ENCODE measurements at places on chromosomes 2 and 18.

- DNase-seq = no peak
These were observed 82.8 kb downstream of the GLI2 start for GRCh38 chr2:120818441-120818920.

GRCh38 chr2:54909001-54909400 is 141.2 kb downstream of the RTN4 start:
- no peak for DNase-seq

DNA sequence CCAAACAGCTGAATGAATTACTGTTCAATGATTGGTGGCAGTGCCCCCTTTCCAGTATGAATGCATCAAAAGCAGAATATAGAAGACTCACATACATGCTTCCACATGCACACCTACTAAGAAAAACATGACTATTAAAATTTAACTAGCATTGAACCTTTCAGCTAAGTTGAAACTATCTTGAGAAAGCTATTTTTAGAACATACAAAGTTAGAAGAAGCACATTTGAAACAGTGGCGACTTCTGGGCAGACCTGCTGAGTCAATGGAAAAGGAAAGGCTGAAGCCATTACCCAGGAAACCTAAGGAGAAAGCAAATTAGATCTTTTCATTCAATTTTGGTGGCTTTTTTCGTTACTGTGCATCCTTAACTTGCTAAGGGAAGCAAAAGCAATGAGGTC is 55.9 kb downstream of the PLA2R1 start:
- no peak for DNase-seq

DNA sequence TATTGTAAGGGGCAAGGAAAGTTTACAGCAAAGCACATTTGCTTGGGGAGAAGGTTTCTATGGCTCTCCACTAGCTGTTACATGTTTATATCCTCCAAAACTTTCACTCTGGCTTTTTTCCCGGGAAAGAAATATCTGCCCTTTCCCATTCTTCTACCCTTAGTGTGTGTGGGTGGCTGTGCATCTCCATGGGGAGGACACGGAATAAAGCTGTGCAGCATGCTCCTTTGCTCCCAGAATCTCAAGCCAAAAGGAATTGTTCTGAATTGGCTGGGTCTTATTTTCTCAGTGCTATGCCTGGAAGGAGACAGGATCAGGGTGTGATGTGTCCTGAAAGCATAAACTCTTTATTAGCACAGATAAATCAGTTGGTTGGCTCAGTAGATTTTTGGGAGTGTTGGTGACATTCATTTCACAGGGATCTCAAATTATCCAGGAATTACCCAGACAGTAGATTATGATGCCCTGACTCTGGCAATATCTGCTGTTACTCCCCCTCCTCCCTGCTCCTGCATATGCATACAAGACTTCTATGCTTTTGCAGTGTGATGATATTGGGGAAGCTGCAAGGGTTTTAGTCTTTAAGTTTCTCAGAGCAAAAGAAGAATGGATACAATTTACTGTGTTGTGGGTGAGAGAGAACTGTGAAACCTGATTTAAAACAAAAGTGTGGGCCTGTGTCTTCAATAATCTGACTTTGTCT is 63.1 kb downstream of the PARD3B start:
- no peak for DNase-seq

DNA sequence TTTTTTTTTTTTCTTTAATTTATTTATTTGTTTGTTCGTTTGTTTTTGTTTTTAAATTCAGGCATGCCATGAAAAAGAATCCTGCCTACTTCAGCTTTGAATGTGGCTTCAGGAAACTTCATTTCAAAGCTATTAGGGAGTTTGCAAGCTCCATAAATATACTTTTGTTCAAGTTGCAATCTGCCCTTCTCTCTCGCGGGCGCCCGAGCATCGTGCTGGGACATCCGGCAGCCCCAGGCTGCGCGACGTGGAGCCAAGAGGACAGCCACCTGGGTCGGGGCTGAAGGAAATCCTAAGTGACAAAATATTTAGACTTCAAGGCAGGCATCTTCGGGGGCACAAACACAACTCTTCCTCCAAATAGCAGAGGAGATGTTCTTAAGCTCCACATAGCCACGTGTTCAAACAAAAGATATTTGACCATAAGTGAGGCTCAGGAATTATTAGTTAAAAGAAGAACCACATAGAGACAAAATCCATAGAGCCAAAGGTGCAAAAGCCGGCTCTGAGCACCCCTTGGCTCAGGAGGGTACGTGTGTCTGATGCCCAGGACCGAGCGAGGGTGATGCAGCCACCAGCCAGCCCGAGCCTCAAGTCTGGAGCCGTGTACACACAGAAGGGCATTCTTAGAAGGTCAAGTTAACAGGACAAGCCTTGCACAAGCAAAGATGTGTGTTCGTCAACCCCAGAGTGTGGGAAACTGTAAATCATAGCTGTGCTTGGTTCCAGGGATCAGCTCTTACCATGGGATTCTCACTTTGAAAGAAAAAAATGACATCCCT is 256.5 kb upstream of the SALL3 start:
- no peak for DNase-seq

DNA sequence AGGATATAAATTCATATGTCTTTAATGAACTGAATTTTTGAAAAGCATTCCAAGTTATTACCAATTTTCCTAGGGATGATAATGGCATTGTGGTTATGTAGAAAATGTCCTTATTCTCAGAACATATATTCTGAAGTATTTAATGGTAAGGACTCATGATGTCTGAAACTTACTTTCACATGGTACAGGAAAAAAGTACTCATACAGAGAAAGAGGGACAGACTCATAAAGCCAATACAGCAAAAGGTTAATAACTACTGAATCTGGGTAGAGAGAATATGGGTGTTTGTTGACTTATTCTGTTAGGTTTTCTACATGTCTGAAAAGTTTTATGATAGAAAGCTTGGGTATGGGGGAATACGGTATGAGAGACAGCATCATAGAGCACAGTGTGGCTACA is 84.3 kb upstream of the SERTAD2 start:
- DNase-seq = no peak

GRCh38 chr2:203498161-203498560 is 36.9 kb downstream of the RAPH1 start:
- DNase-seq = no peak

DNA sequence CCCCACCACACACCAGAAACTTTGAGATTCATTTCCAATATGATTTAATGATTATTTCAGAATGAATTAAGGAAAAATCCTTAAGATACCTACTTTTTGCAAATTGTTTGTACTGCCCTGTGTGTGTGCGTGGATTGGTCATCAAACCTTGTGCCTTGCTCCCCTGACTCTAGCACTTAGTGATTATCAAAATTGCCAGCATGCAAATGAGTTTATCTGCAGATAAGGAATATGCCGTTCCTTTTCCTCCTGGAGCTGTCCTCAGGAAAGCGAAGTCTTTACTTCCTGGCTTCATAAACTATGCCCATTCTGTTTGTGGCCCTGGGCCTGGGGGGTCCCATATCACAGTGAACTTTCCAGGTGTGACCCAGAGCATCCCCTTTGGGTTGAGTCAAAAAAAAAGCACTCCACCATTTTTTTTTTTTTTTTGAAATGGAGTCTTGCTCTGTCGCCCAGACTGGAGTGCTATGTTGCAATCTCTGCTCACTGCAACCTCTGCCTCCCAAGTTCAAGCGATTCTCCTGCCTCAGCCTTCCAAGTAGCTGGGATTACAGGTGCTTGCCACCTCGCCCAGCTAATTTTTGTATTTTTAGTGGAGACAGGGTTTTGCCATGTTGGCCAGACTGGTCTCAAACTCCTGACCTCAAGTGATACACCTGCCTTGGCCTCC is 11.4 kb downstream of the CHMP1B start:
- no peak for DNase-seq

- no peak for DNase-seq
These were observed 40.3 kb downstream of the KCNS3 start for GRCh38 chr2:17918789-17919188.

- no peak for DNase-seq
These were observed 144.1 kb downstream of the SMAD7 start for GRCh38 chr18:48806551-48807261.

GRCh38 chr2:55511508-55512124 is 7.9 kb upstream of the CFAP36 start:
- DNase-seq = no peak

DNA sequence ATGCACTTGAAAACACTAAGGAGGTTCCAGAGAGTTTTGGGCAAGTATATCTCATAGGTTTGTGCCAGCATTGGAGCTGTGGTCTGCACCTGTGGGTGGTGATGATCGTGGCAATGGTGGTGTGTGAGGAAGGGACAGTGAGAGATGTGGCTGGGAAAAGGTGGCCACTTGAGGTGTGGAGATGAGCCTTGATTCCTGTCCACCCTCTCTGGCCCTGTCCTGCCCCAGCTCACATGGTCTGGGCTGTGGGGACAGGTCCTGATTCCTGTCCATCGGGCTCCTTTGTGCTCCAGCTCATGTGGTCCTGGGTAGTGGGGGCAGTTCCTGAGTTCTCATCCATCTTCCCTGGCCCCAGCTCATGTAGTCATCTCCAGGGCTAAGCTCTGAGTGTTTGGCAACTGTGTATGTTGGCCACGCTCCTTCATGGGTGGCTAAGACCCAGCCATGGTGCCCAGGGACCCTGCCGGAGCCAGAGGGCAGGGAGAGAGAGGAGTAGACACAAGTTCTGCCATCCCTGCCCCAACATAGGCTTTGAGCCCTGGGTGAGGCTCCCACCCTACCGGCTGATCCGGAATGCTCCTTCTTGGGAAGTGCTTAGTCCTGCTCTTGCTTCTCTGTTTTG is 294.4 kb upstream of the HDAC4 start:
- DNase-seq = no peak

DNA sequence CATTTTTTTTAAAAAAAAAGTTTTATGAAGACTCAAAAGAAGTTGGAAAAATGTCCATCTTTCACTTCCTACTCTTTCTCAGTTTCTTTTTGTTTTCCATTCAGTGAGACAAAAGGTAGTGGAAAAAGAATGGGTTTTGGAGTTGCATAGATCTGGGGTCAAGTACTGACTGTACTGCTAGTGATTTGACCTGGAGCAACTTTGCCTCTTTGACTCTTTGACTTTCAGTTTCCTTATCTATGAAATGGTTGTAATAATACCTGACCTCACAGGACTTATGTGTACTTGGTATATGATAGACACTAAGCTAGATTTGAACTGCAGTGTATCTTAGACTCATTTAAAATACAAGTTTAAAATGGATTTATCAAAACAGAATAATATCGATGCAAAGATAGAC is 3.5 kb upstream of the KCNE4 start:
- no peak for DNase-seq

DNA sequence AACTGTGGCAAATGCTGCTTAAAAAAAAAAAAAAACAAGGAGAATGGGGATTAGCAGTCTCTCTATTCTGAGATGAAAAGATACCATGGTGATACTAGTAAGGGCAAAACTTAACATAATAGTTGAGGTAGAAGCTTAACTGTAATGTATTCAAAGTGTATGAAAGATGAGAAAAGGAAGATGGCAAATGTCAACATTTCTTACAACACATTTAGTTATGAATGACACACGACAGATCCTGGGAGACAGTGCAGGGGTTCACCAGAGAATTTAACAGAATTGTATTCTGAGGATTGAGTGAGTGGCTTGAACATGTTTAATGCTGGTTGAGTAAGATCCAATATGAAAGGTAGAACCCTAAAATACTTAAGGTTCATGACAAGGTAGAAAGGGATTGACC is 52.7 kb downstream of the CUL3 start:
- DNase-seq = no peak

DNA sequence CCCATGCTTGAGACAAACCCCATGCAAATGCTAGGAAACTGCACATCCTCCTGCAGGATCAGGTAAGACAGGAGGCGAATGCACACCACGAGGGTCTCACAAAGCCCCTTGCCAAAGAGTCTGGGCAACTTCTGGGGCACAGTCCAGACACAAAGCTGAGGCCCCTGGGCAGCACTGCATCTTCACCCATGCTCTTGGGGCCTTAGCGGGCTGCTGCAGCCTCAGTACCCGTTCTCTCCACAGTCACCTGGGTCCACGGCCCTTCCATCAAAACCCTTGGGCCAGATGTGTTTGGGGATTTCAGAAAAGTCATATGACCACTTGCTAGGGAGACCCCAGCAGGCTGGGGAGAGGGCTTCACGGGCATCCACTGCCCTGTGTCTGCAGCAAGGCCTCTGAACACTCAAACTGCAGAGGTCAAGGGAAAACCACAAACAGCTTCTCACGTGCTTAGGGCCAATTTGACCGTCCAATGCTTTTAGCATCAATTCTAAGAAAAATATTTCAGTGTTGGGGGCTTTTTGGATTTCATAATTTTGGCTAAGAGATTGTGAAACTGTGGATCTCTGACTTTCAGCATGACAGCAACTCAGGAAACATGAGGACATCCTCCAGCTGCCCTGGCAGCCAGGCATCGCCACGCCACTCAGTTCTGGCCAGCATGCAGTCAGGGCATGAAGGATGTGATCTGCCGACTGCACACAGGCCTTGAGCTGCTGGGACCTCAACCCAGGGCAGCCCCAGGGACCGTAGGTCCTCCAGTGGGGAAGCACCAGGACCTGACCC is 20.0 kb downstream of the PASK start:
- no peak for DNase-seq

- no peak for DNase-seq
These were observed 83.4 kb downstream of the EHD3 start for GRCh38 chr2:31317396-31317795.

GRCh38 chr2:44731505-44731904 is 210.0 kb upstream of the SIX3 start:
- DNase-seq = no peak

DNA sequence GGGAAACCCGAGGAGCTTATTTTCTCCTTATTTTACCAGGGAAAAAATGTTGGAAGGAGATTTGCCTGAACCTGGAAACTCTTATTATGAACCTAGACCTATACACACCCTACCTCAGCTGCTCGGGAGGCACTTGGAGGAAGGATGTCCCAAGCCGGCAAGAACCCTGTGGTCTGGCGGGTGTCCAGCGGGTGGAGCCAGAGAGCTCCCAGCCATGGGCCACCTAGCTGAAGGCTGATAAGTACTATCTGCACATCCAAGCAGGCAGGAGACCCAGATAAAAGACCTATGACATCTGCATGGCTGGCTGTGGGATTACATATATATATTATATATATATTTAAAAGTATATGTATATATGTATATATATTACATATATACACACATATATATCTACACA is 1.1 kb upstream of the SLC14A1 start:
- peak; percentile 26 for DNase-seq

GRCh38 chr18:30730915-30731314 is 311.6 kb downstream of the DSC3 start:
- DNase-seq = no peak

DNA sequence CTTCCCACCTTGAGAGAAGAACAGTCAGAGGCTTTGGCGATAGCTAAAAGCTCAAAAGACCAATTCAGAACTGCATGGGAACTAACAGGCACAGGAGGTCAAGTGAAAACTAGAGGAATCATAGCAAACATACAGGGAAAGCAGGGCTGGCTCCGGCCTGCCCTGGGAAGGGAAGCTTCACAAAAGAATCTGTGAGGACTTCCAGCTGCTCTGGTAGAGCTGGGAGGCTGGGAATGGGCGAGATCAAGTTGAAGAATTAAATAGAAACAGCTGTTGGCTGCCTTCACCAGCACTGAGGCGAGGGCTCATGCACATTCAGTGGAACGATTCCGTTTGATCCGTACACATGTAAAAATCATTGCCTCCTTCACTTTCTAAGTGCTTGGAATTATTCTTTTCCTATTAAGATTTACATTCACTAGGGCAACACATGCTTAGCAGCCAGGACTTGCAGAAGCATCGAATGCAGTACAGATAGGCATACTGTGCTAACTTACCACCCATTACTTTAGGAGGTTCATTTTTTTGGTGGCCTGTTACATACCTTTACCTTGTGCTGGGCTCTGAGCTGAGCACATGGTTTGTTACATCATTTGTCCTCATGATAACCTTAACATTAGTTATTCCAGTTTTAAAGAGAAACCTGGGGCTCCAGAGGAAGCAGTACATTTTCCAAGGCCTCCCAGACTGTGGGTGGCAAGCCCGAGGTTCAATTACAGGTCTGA is 125.4 kb upstream of the RNF152 start:
- no peak for DNase-seq

All from stimulated activated CD8-positive, alpha-beta memory T cell treated with anti-CD3 and anti-CD28 coated beads, Interleukin-2, amount 100 ng/mL, for 1 hour (primary cell).